ENCODE measurements at places on chromosomes 16 and 17.

- peak; percentile 71 for DNase-seq
Observed at GRCh38 chr16:48284772-48285409, 37.6 kb upstream of the ABCC11 start.

- peak; percentile 24 for DNase-seq
Observed at GRCh38 chr16:79997257-79997656, 396.7 kb upstream of the MAF start.

DNA sequence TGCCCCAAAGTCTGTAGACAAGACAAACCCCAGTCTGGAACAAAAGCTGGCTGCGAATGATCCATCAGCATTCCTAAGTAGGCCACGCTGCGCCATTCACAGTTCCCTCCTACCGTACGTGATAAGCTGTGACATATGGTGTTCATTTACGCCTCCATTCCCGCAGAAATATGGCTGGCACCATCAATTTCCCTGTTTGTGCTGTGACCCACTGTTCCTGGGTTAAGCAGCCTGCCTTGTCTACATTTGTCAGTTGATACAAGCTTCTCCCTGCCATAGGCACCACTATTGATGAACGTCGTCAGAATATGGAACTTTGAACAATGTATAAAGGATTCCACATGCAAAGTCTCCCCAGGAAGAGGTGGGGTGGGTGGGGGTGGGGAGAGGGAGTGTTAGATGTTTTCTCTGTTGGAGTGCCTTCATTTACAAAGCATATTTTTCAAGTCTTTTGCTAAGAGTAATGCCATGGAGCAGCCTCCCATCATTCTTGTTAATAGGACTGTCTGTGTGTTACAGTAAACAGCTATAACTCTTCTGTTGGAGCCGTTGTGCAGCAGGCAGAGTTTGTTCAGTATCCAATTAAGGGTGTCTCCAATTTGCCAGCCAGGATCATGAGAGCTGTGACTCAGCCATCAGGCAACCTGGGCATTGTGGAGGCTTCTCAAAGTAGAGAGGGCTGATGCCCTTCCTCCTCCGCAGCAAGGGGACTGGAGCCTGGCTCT, 294.6 kb downstream of the TMEM114 start:
- DNase-seq, result no peak

DNA sequence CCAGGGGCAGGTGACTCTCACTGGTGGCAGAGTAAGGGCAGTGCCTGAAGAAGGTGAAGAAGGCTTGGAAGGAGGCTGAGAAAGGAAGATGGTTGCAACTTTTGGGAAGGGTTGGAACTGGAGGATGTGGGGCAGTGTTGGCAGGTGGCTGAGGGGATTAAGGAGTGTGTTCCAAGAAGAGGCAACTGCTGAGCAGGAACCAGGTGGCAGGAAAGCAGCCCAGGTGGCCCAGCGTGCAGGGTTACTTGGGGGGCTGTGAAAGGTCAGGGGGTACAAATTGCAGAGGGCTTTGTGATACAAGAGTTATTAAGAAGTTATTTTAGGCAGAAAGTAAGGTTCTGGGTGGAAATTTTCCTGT, 28.6 kb downstream of the WSCD1 start:
- DNase-seq, result no peak

DNA sequence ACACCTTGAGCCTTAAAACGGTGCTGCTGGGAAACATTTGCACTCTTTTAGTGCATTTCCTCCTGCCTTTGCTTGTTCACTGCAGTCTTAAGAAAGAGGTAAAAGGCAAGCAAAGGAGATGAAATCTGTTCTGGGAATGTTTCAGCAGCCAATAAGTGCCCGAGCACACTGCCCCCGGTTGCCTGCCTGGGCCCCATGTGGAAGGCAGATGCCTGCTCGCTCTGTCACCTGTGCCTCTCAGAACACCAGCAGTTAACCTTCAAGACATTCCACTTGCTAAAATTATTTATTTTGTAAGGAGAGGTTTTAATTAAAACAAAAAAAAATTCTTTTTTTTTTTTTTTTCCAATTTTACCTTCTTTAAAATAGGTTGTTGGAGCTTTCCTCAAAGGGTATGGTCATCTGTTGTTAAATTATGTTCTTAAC, 4.4 kb downstream of the SOX9 start:
- no peak for DNase-seq

- no peak for DNase-seq
Observed at GRCh38 chr16:59500601-59501000, 766.5 kb upstream of the GOT2 start.

DNA sequence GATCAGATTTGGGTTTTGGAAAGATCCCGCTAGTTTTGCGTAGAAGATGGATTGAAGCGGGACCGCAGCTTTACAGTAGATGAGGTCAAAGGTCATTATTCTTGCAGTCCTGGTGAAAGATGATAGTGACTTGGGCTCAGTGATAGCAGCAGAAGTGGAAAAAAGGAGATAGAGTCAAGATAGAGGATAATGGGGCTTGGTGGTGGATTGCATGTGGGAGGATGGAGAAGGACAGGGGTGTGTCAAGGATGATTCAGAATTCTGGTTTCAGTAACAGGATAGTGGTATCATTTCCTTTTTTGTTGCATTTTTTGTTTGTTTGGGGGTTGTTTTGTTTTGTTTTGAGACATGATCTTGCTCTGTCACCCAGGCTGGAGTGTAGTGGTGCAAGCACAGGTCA, 28.7 kb downstream of the CHD9NB start:
- no peak for DNase-seq

DNA sequence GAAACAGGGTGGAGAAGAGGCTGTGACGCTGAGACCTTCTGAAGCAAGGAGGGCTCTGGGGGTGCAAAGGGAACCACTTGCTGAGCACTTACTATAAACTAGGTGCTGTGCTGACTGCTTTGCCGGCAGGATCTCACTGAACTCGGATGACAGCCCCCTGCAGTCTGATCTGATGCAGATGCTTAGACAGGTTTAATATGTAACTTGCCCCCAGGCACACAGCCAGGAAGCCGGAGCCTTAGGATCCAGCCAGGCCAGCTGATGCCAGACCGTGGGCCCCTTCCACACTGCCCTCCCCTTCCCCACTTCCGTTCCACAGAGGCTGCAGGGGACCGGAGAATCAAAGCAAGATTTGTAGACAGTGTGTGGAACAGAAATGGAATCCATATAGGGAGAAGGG, 23.1 kb downstream of the SPACA3 start:
- no peak for DNase-seq

DNA sequence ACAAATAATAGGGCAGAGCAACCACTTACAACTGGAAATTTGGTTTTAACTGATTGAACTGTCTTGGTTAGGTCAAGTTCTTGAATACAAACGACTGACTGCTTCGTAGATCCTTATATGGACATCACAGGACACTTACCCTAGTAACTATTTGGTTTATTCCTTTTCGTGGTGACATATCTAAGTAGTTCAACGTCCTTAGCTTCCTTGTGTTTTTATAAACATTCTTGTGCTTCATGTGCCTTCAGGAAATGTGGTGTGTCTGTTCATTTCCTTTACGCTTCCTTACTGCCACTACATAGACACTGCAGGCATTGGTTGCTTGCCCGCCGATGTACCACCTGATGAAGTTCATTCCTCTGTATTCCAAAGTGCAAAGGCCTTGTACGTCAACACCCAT, 59.3 kb downstream of the USP10 start:
- no peak for DNase-seq

DNA sequence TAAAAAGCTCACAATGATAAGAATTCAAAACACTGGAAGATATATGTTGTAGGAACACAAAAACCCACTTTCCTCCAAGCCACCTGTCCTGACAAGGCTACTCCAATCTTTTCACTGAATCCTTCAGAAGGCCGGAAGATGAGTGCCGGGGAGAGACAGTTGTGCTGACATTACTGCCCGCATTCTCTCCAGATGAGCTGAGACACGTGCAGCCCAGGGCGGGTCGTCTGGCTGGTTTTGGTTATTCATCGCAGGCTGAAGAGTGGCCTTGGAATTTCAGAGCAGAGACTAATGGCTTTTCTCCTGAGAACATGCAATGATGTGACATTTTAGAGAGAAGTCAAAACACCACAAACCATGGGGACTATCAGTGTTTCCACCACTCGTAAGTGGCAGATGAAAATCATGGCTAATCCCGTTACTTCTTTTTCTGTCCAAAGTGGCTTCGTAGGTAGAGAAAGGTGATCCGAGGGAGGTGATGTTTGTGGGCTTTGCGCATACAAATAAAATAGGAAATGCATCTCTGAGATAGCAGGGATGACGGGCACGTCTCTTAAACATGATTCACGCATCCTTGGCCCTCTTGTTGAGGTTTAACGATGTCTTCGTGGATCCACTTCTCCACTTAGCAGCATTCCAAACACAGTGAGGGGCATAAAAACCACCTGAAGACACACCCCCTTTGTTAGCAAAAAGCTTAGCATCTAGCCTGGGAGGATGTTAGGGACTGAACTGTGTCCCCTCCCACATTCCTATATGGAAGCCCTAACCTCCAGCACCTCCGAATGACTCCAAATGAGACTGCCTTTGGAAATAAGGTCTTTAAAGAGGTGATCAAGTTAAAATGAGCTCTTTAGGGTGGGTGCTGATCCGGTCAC, 134.0 kb downstream of the IRX3 start:
- no peak for DNase-seq

DNA sequence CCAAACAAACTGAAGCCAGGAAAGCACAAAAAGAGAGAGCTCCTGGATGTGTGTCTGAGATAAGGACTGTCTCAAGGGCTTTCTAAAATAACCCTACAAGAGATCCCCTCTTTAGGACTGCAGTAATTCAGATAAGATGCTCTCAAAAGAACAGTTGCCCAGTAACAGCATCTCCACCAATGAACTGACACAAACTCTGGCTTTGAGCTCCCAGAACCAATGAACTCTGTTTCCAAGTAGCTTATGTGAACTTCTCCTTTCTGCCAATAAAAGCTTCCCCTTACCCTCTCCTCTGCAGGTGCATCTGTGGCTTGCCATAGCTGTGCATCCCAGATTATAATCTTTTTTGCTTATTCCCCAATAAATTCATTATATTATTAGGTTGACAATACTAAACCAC, 421.5 kb downstream of the SLC39A11 start:
- no peak for DNase-seq

DNA sequence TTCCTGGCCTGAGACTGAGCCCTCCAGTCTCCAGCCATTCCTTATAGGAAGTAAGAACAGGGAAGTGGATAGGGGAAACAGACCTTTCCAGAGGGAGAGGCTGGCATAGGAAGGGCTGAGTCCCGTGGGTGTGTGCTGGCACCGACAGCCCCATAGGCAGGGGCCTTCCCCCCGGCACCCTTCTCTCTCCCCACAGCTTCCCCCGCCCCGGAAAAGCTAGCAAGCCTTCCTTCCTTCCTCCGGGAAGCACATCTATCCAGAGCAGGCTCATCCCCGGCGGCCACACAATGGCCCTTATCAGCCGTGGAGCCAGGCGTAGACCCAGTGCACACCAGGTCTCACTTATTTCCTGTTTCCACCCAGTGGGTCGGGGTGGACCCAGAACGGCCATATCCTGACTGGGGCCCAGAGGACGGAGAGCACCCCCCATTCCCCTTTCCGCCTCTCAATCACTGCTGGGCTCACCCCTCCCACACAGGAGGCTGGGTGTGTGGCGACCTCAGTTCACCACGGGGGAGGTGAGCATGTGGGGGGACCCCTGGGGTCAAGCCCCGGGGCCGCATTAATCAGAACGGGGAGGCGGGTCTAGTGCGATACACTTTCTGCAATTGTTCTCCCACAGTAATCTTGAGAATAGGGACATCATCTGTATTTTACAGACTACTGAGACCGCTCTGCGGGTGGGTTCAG, 950 bp upstream of the MYO1C start:
- no peak for DNase-seq

GRCh38 chr17:12918142-12918541, 99.7 kb downstream of the ELAC2 start:
- peak; percentile 6 for DNase-seq

GRCh38 chr17:44960691-44961090, 7.4 kb downstream of the C1QL1 start:
- no peak for DNase-seq

DNA sequence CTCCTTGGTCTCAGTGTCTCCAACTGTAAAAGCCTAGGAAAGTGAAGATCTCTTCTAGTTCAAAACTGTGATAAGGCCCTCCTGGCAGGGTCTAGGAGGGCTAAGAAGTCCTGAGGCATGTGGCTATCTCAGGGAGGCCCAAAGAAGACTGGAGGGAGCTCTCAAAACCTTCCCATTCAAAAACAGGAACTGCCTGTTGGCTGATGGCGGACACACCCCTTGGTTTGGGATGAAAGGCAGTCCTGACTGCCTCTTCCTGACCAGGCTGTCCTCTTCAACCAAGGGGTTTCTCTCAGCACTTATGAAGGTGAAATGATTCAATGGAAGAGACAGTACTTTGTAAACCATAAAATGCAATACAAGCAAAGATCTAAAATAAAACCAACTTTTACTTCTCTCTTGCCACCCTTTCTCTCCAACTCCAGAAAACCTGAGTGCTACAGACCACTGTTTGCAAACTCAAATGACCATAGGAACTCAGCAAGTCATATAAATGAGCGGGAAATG, 4.7 kb downstream of the ZNF764 start:
- no peak for DNase-seq

DNA sequence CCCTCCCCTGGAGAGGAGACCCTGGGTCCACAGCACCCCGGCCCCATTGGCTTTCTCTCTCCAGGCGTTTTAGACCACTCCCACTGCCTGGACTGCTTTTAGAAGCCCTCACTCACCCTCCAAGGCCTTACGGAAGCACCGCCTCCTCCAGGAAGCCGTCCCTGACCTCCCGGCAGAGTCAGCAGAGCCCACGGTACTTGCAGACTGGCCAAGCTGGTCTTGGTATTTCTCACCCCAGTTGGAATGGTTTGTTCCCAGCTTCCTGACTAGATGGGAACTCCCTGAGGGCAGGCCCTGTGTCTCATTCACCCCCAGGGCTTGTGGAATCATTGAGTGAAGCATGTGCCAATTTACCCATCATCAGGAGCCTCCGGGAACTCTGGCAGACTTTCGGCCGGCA, 9.2 kb downstream of the SCGB1C2 start:
- no peak for DNase-seq

DNA sequence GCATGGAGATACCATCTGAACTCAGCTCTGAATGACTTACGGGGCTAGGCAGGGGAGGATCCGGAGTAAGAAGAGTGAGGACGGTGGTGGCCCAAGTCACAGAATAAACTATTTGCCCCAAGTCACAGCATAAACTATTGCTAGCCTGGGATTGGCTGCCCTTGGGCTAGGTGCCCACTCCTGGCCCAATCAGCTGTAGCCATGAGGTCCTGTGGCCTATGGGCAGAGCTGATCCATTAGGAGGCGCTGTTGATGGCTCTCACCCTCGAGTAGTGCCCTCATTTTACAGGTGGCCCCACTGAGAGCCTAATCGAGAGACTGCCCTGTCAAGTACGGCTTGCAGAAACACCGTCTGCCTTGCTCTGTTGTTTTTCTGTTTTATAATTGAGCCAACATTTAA, 62.3 kb upstream of the ZNF423 start:
- no peak for DNase-seq

DNA sequence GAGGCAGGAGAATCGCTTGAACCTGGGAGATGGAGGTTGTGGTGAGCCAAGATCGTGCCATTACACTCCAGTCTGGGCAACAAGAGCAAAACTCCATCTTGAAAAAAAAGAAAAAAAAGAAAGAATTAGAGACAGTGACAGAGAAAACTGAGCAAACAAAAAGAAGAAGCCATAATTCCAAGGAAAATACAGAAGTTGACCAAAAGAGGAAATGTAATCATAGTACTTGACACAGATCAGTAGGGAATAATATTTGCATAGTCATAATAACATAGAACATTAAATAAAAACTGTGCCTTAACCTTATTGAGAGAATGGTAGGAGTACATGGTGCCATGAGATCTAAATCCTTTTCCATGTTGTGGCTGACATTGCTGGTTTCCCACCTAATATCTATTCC, 14.7 kb upstream of the USP31 start:
- no peak for DNase-seq
